ENCODE measurements at places on chromosomes 1 and 21.
A peak's percentile ranks its signal among the peaks of the same experiment; 100 is the strongest.

GRCh38 chr1:174036798-174037197 is 14.6 kb upstream of the RC3H1 start:
- no peak for DNase-seq

GRCh38 chr21:46564391-46564790 is 40.5 kb downstream of the S100B start:
- DNase-seq = no peak

DNA sequence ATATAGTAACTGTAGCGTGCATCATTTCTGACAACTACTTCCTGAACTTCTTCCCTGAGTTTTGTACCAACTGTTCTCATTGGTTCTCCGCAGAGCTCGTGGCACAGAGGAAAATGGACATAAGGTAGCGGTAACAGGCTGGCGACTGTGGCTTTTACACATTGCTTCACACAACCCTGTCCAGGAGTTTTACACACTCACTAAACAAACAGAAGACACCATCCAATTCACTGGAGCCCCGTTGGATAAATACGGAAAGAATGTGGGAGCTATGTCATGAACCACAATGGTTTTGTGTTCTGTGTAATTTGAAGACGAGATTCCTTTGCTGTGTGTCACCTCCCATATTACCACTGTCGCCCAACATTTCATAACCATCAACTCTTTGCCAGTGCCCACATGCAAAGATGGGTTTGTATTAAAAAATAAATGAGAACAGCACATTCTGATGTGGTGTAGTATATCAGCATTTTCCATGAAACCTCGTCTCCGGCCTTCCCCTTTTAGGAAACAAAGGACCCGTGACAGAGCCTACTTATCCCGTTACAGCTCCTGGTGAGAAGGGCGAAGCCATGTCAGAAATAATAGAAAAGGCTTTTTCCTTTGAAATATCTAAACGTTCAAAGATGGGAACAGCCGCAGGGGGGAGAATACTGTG is 47.4 kb upstream of the ENAH start:
- no peak for DNase-seq

- no peak for DNase-seq
Observed at GRCh38 chr1:71428029-71428428, 347.2 kb upstream of the ZRANB2 start.

DNA sequence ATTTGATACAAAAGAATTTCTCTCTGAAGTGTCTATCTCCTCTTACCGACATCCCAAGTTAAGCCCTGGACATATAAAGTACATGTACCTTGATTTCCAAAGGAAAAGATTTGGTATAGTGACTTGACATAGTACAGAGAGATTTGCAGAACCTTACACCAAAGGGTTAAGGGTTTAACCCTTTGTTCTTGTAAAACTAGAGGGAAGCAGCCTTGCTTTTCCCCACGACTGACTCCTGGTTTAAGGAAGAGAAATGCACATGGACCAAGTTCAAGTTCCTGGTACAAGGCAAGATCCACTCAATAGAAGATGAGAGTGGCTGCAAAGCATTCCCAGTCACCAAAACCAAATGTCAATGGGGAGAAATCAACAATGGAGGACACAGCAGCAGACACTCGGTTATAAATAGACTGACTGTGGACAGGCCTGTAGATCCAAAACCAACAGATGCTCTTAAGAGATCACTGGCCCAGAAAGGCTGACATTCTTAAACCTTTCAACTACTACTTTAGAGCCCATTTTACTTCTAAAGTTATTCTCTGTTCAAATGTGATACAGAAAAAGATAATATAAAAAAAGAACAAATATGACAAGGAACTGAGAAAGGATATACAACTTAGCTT is 69.4 kb downstream of the PUM1 start:
- no peak for DNase-seq

- DNase-seq = no peak
Observed at GRCh38 chr1:20192364-20192763, 6.0 kb upstream of the PLA2G2C start.

DNA sequence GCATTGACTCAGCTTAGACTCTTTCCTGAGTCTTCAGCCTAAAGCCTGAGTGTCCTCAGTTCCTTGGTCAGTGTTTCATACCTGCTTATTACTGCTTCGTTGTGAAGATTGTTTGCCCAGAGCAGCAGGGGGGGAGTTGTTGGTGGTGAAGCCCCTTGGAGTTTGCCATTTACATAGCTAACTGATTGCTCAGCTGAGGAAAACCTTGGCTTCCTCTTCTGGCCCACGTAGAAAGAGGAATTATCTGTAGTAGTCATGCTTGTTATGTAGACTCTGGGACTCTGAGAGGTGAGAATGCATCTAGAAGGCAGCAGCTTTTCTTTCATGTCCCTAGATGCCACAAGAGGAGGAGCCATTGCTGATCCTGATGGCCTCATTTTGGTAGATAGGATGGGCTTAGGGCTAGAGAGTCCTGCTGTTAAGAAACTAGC is 125.9 kb downstream of the MAST2 start:
- DNase-seq = peak; percentile 71

DNA sequence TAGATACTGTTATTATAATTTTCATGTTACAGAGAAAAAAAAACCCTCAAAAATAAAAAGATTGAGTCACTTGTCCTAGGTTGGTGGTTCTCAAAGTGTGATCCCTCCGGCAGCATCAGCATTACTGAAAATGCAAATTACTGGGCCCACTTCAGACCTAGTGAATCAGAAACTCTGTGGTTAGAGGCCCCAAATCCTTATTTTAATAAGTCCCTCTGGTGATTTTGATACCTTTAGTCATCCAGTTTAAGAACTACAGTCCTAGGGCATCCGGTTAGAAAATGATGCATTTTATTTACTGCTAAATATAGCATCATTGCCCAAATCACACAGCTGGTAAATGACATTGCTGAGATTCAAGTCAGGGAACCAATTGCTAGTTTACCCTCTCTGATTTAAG is 203.7 kb upstream of the RUNX1 start:
- no peak for DNase-seq

DNA sequence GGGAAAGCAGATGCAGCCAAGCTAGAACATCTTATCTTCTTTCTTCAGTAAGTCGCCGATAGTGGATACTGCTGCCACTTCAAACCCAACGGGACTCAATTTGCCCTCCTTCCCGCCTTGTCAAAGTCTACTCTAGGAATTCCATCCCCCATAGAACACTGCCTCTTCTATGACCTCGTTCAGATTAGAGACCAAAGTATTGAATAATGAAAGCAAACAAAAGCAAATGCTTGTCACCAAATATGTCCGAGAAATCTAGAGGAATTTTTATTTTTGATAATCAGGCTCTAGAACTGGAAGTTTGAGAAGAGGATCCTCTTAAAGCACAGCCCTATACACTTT is 853 bp upstream of the RRAGC start:
- peak; percentile 12 for DNase-seq

GRCh38 chr1:67705735-67706453 is 20.9 kb downstream of the GADD45A start:
- no peak for DNase-seq

DNA sequence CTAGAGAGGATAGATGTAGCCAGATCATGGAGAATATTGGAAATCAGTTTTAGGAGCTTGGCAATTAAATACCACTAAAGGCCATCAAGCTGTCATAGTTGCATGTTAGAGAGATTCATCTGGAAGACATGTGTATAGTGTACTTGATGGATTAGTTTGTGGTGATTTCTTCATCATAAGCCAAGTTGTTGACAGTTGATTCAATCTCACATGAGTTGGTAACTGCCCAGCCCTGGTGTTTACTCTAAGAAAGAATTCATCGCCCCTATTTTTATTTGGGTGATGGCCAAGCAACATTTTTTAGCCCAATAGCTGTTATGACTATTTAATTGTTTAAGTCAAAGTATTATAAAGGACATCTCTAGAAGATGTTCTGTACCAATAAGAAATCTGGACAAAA is 737.6 kb downstream of the PLA2G4A start:
- no peak for DNase-seq

GRCh38 chr1:43671193-43671592 is 21.2 kb downstream of the KDM4A start:
- no peak for DNase-seq

- DNase-seq = no peak
Observed at GRCh38 chr1:88695781-88696180, 11.7 kb downstream of the PKN2 start.

DNA sequence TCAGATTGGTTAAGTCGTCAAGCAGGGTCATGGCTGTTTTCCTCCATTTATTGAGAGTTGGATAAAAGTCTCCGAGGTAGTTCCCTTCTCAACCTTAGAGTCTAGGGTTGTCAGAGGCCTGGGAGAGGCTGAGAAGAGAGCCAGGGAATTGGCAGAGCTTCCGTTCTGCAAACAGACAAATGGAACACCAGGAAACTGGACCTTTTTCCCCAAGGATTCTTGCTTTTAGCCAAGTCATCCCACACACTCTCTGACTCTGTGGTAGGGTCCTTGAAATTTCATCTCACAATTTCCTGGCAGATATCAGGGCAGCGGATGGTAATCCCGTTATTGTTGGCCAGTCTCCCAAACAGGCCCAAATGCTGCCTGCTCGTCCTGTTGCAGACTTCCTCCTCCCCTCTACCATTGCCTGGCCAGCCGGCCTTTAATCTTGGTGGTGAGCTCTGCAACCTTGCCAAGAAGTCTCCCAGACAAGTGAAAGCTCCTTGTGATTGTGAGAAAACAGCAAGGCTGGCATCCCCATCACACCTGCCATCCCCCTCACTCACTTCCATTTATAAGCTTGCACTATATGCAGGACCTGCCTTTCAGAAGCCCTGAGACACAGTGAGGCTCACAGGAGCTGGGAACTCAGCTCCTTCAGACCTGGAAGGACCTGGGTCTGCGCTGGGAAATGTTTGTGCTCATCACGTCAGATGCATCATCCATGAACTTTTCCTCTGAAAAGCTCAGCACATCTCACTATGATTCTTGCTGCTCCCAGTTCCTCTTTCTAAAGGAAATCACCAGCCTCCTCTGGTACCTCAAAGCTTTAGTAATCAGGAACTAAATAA is 13.7 kb upstream of the SRP9 start:
- no peak for DNase-seq

DNA sequence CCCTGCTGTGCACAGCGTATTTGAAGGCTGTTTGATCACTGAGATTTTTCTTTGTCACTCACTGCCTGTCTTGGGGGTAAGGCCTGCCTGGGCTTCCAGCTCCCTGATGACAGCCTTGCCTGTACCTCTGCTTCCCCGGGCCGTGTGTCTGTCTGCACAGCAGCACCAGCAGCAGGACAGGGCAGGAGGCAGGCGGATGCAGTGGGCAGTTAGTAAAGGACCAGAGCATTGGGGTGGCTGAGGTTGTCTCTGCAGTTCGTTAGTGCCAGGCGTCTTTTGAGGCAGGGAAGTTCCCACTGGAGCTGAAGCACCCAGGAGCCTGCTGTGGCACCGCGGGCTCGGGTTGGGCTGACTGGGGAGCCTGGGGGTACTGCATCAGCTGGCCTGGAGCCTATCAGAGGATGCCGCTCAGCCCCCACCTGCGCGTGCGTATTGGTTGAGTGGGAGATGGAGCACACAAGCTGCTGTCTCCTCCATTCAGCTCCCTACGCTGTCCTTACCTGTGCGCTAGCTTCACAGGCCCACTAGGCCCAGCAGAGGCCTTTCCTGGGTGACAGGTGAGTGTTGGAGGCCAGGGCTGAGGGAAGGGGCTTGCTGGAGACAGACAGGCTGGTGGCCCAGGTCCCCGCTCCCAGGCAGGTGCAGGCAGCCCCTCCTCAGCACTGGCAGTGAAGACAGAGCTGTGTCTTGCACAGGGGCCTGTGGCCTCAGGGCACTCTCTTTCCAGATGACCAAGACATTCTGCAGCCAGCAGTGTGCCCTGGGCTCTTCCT is 28.2 kb downstream of the SNAP47 start:
- DNase-seq = no peak

GRCh38 chr1:53710584-53710983 is 28.4 kb downstream of the GLIS1 start:
- no peak for DNase-seq

- no peak for DNase-seq
Observed at GRCh38 chr1:72930528-72930927, 648.2 kb upstream of the NEGR1 start.

DNA sequence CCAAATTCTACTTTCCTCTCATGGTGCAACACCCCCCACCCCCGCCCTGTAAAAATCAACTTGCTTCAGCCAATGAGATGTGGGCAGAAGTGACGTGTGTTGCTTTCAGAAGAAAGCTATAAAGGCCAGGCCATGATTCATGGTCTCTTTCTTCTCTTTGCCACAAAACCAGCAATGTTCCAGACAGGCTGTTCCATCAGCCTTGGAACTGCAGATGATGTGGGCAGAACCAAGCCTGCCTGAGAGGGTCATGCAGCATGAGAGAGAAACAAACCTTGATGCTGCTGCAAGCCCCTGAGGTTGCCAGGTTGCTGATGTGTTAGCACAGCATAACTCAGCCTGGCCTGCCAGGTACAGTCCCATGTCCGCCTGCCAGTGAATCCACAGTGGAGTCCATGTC is 41.8 kb downstream of the MIS18A start:
- no peak for DNase-seq

GRCh38 chr1:234837713-234838112 is 227.7 kb upstream of the IRF2BP2 start:
- DNase-seq = no peak

DNA sequence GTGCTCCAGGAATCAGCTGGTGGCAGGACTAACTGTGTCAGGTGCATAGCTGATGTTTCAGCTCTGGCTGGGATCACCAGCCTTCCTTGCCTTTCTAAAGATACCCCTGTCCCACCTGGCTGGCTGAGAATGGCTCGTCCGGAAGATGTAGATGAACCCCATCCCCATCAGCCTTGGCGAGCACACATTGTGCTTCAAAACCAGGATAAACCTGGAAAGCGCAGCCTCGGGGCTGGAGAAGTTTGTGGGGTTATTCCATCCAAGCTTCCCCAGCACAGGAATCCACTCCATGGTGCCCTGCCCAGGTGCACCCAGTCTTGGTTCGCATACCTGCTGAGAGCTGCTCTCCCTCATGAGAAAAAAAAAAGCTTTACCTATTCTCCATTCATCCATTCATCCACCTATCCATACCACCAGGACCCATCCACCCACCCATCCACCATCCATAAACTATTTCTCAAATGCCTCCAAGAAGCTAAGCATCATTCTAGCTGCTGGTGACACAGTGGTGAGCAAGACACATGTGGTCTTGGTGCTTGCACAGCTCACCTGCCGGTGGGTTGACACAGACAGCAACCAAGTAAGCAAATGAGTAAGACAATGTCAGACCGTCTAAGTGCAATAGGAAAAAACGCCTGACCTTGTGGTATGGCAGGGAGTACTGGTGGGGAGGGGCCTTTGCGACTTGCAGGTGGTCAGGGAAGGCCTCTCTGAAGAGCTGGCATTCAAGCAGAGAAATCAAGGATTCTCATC is 94.0 kb downstream of the DMRTB1 start:
- DNase-seq = no peak

GRCh38 chr1:110119843-110120242 is 7.6 kb downstream of the UBL4B start:
- DNase-seq = no peak

- no peak for DNase-seq
Observed at GRCh38 chr1:120178799-120179756, 2.8 kb upstream of the SEC22B start.

GRCh38 chr1:116127848-116128540 is 16.8 kb downstream of the MAB21L3 start:
- DNase-seq = no peak

Data from Kasumi-1 (cell line).